ENCODE measurements at places on chromosomes 16 and 17.

GRCh38 chr17:81672504-81672903, 6.0 kb downstream of the CCDC137 start:
- no peak for DNase-seq

DNA sequence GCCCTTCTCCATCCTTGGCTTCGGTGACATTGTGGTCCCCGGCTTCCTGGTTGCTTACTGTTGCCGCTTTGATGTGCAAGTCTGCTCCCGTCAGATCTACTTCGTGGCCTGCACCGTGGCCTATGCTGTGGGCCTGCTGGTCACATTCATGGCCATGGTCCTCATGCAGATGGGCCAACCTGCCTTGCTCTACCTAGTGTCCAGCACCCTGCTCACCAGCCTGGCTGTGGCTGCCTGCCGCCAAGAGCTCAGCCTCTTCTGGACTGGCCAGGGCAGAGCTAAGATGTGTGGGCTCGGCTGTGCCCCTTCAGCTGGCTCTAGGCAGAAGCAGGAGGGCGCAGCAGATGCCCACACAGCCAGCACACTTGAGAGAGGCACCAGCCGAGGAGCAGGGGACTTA, 1.5 kb downstream of the SPPL2C start:
- DNase-seq: no peak

DNA sequence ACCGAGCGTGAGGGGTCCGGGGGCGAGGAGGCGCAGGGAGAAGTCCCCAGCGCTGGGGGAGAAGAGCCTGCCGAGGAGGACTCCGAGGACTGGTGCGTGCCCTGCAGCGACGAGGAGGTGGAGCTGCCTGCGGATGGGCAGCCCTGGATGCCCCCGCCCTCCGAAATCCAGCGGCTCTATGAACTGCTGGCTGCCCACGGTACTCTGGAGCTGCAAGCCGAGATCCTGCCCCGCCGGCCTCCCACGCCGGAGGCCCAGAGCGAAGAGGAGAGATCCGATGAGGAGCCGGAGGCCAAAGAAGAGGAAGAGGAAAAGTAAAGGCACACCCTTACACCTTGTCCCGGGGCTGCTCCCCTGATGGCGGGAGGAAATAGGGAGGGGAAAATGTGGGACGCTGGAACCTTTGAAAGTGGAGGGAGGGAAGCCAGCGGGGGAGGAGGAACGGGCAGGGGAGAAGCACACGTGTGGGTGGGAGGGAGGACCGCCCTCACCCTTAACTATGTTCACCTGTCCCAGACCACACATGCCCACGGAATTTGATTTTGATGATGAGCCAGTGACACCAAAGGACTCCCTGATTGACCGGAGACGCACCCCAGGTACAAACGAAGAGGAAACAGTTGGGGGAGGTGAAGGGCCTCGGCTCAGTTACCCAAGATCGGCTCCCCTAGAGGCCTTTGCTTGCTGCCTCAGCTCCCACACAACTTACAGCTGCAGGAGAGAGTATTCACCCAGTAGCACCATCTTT, 916 bp downstream of the PAGR1 start:
- no peak for DNase-seq

GRCh38 chr16:2912330-2913199, 834 bp downstream of the FLYWCH1 start:
- no peak for DNase-seq

DNA sequence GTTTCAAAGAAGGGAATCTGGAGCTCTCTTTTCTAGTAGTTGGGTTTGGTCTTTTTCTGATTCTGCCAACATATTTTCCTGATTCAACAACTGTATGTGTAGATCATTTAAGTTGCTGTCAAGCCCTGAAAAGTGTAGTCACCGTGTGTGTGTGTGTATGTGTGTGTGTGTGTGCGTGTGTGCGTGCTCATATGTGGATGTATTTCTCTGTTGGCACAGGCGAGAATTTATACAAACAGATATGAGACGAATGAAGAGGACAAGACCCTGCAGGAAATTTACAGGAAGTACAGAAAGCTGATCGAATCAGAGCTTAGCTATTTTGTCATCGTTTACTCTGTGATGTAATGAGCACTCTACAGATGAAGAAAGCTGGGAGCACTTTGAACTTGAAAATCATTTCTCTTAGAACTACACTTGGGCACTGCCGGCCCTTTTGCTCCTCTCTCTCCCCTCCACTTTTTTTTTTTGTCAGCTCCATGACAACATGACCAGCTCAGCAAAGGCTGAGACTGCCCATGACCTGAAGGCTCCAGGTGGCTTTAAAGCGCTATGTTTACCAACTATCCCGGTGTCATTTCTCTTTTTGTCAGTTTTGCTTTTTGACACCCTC, 11.2 kb downstream of the FBXO39 start:
- DNase-seq: no peak

- no peak for DNase-seq
Observed at GRCh38 chr17:4341616-4341977, 24.9 kb downstream of the UBE2G1 start.

DNA sequence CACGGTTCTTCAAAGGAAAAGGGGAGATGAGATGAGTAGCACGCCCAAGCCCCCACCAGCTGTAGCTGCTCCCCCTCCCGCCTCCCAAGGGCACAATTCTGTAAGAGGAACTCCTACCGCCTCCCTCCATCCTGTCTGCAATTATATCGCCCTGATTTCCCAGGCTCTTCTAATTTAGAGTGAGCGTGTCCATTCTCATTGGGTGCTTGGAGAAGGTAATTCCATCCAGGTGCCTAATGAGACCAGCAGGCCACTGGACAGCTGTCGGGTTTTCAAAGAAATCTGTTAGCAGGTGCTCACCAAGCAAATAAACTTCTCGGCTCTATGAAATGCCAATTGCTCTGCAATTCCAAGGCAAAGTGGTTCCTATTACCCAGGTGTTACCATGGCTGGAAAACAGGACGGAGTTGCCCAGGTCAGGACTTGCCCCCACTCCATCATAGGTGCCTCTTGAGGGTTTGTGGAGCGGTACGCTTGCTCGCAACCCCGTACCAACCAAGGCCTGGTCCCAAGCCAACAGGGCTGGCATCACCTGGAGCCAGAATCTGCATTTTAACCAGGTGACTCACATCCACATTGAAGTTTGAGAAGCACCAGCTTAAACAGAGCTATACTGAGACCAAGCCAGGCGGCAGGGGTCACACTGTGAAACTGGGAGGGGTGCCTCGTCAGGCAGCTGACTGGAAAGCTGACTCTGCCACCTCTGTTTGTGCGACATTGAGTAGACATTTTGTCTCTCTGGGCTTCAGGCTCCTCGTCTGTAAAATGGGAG, 16.5 kb upstream of the MEAK7 start:
- DNase-seq: no peak

- no peak for DNase-seq
Observed at GRCh38 chr17:60586288-60586974, 13.6 kb upstream of the PPM1D start.

DNA sequence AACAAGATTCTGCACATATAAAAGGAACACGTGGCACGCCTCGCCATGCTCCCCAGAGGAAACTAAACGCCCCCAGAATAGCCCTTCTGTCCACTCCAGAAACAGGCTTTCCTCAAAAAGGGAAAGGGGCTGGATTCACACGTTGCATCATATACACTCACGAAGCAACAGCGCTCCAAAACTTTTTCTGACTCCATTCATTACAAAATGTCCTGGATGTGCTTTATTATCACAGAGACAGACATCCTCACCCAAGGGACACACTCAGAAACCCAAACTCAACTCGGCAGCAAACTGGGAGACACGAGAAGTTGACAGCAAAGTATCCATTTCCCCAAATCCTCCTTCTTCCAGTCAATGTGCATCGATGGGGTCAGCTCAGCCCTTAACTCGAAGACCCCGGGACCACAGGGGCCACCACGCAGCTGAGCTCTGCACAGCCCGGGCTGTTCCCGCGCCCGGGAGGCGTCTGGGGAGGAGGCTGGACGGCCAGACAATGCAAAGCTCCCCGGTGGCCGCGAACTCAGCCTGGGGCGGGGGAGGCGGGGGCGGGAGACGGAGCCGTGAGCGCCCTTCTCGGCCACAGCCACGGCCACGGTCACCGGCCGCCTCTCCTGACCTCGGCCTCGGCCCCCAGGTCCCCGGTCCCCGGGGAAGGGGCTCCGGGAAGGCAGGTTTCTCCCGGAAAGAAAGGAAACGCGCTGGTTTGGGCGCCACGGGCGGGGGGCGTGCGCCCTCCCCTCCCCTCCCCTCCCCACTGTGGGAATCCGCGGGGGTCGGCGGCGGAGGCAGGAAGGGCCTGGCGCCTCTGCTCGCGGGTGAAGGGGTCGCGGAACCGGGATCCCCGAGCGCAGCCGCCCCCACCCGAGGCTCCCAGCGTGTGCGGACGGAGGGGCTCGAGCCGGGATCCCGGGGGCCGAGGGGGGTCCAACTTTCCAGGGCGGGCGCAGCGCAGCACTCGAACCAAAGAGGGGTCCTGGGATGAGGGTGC, 1.2 kb downstream of the NXN start:
- no peak for DNase-seq

DNA sequence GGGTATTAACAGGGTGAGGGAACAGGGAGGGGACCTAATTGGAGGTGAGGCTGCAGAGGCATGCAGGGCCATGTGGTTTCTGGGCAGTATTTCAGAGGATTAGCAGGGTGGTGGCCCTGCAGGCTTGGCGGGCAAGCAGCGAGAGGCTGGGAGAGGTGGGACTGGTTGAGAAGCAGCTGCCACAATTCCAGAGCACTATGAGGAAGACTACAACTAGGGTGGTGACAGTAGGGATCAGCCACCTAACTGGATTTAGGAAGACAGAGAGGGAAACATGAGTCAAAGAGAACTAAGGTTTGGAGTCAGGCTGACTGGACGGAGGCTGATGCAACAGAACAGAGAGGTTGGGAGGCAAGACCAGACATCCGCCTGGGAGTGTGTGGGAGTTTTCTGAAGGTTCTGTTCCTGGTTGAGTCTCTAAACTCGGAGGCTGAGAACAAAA, 12.3 kb downstream of the ALOXE3 start:
- no peak for DNase-seq

DNA sequence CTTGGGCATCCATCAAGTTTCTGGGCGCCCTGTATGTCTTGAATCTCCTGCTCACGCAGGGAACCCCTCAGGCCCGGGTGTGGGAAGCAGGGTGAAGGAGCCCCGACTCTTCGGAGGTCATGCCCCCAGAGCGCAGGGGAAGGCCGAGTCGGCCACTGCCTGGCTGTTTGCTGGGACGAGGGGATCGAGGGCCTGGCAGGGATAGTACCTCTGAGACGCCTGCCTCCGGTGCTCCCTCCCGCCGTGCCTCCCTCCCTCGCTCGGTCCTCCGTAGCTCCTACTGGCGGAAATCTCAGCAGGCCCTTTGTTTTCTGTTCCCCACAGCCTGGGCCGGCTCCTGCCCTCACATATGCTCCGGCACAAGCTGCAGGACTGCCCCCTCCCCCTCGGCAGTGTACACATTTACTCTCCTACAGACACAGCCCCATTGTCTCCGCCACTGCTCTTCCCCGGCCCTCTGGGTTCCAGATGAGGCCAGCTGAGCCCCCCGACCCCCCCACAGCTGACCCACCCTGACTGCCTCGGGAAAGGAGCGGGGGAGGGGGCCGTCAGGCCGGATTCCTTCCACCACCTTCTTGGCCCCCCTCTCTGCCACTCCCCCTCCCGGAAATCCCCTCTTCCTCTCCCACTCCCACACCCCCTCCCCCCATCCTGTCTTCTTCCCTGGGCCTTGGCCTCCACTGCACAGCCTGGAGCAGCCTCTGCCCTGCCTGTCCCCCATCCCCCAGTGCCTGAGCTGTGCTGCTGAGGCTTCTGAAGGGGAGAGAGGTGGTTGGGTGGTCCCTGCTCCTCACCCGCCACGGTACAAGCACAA, 1.4 kb downstream of the TRAF4 start:
- DNase-seq: no peak

DNA sequence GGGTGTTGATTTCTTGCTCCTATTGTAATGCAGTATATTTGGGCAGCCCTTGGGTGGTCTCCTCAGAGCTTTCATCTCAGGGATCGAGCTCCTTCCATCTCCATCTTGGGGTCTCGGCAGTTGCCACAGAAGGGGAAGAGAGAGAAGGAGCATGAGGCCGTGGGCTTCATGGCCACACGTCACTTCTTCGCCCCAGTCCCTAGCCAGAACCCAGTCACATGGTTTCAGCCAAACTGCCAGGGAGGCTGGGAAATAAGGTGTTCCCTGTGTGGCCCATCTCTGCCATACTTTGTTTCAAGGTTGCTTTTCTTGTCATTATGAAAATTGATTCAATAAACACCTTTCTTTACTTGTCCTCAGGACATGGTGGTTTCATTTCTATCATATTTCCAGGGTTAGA, 68.4 kb upstream of the NKD1 start:
- no peak for DNase-seq

- DNase-seq: no peak
Observed at GRCh38 chr16:89285381-89285780, 67.9 kb downstream of the ZNF778 start.

All from NCI-H1048 (cell line).